ENCODE measurements at places on chromosomes 4 and X.

DNA sequence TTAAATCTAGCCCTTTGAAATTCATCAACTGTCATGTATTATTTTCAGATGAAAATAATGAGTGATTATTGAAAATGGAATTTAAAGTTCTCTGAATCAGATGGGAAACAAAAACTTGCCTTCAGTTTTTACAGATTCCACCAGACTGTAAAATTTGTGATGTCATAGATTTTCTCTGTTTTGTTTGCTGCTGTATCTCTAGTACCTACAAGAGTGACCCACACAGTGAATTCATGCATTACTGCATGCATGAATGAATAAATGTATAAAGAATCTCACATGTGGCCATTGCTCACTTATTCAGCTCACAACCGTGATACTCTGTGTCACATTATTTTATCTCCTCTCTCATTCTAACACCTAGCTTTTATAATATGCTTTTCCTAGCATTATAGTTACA lies 532.2 kb upstream of the AGA start:
- DNase-seq, result no peak

DNA sequence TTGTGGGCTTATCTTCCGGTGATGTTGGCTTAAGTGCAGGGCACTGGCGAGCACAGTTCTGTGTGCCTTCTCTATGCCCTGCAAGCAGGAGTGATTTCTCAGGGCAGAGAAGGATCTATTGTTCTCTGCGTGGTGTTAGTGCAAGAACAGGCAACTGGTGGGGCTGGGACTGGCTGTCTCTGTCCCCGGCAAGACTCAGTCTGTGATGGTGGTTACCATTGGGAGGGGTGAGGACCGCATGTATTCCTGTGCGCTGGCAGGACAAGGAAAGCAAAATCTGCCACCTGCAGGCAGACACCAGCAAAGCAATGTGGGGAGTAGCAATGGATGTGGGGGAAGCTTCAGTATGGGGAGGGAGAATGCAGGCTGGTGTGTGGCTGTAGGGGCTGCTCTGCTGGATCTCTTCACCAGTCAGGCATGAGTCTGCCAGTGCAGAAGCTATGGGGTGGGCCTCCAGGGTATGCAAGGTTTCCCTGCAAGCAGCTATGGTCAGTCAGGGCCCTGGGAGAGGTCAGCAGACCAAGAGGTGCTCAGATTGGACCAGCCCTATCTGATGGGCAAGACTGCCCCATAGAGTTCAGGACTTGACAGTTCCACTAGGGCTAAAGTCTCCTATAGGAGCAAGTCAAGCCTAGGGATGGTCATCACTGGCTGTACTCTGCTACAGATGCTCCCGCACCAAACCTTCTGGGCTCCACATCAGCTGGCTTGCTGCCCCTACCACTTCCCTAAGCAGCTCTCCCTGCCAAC lies 16.8 kb downstream of the PF4 start:
- no peak for DNase-seq

- DNase-seq, result peak; percentile 8
Measured at GRCh38 chrX:135740681-135741149, 27.3 kb downstream of the CT45A1 start.

DNA sequence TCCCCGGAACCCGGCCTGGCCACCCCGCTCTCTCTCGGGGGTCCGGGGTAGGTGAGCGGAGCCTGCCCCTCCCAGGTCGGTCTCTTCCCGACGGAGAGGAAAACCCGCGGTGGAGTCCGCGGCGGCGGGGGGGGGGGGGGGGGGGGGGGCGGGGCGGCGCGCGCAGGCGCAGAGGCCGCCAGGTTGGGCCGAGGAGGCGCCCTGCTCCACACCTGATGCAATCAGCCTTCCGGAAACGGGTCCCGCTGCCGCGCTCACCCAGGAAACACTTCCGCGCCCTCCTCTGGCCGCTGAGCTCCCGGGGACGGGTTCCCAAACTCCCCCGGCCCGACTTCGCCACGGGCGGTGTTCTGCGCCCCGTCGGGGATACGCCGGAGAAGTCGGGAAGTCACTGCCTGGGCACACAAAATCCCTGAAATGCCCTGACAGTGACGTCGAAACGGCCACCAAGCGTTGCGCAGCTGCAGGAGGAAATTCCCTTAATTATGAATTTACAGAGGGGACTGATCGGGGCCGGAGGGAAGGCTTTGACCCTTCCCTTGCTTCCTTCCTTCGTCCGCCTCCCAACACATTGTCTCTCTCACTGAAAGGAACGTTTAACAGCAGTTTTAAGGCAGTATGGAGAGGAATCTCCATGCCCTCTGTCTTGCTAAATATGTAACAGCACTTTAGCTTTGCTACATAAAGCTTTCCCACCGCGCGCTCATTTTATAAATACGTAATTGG lies 2.1 kb upstream of the APBB2 start:
- peak; percentile 13 for DNase-seq

DNA sequence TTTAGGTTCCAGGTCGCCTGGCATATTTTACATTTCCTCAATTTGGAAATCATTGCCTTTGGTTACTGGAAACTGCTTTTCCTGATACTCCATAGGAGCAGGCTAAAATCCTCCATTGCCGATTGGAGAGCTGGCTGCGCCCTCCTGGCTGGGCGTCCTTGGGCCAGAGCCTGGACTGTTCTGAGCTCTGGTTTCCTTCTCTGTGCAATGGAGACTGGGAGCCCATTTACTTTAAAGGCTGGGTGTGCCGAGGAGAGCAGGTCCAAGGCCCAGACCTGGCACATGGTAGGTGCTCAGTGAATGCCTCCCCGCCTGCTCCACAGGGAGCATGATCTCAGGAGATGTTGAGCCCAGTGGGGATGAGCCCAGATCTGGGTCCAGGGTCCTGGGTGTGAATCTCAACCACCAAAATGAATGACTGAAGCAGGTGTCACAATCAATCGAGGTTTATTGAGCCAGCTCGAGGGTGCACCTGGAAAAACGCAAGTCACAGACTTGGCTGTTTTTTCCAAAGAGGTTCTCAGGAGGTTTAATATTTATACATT lies 50.0 kb downstream of the EVC start:
- DNase-seq, result no peak

- DNase-seq, result no peak
Measured at GRCh38 chrX:95076449-95076848, 1402.4 kb downstream of the FAM133A start.

GRCh38 chr4:80072228-80072743 lies 743 bp downstream of the ANTXR2 start:
- DNase-seq, result peak; percentile 67

DNA sequence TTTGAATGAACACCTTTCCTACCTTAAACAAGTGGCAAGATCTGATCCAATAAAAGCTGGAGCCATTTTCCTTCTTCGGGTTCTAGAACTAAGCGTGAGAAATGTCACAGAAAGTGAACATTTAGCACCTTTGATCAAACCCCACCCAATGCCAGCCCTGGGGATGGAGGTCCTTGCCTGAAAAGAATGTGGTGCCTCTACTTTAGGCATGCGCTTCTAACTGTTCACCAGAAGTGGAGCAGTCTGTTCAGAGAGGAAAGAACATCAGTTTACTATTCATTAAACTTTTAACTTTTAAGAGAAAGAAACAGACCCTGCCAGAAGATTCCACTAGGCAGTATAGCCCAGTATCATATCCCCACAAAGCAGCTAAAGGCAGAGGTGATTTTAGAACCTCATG lies 75.9 kb downstream of the INTS12 start:
- no peak for DNase-seq

- DNase-seq, result no peak
Measured at GRCh38 chrX:124335598-124335997, 3.1 kb downstream of the TEX13D start.

GRCh38 chr4:119632216-119632615 lies 3.6 kb upstream of the PDE5A start:
- no peak for DNase-seq

- DNase-seq, result peak; percentile 52
Measured at GRCh38 chr4:1512738-1513660, 106.8 kb upstream of the NKX1-1 start.

DNA sequence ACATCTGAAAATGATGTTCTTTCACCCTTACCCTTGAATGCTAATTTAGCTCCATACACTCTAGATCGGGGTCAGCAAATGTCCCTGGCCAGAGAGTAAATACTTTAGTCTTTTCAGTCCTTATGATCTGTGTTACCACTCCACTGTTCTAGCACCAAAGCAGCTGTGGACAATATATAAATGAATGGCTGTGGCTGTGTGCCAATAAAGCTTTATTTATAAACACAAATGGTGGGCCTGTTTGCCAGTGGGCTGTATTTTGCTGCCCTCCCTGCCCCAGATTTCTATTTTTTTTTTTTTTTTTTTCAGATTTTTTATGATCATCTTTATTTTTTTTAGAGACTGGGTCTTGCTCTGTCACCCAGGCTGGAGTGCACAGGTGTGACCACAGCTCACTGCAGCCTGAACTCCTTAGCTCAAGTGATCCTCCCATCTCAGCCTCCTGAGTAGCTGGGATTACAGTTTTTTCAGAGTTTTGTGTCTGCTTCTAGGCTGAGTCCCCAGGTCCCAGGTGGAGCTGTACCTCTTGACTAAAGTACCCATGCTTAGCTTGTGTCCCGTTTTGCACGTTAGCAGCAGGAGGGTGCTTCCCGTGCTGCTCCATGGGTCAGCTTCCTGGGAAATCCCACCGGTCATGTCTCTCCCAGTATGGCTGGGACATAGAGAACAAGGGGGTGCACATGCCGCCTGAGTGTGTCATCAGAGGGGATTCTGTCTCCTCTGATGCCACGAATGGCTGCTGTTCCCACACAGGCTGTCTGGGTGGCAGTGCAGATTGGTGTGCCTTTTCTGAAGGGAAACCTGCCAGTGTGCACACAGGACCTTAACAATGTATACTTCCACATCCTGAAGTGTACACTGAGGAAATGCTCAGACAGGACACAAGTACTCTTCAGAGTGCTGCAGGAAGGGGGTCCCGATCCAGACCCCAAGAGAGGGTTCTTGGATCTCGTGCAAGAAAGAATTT lies 16.0 kb upstream of the GRPEL1 start:
- DNase-seq, result no peak

GRCh38 chrX:37357436-37357835 lies 8.3 kb downstream of the PRRG1 start:
- DNase-seq, result no peak

GRCh38 chr4:151694961-151695720 lies 65.7 kb downstream of the GATB start:
- no peak for DNase-seq

DNA sequence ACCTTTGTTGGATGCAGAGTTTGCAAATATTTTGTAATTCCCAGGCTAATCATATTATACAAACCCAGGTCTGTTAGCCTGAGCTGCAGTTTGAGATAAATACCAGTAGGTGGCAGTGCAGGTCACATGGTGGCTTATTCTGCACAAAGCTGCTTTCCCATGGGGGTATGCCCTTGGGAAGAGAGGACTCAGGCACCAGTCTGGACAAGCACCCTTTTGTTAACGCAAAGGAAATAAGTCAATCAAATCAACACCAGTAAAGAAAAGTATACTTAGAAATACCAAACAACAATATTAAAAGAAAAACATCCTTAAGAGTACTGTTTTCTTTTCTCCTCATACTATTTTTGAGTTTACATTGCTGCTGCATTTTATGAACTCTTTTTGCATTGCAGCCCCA lies 389.0 kb upstream of the ZFP42 start:
- peak; percentile 3 for DNase-seq

GRCh38 chr4:138275216-138275615 lies 33.1 kb upstream of the SLC7A11 start:
- DNase-seq, result no peak

GRCh38 chr4:5124876-5125275 lies 73.6 kb downstream of the STK32B start:
- no peak for DNase-seq

DNA sequence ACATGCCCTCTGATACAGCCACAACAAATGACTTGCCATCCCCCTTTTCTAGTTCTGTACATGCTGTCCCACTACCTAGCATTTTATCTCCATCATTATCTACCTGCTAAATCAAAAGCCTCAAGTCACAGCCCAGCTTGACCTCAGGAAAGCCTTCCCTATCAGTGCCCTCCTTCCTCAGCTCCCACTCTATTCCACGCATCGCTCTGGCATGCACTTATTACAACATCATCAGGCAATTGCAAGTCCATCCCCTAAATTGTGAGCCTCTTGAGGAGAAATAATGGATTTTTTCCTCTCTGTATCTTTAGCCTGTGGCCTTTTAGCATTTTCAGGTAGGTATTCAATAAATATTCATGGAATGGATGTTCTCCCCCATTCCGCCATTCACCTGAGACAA lies 5.7 kb downstream of the ARL13A start:
- DNase-seq, result no peak

DNA sequence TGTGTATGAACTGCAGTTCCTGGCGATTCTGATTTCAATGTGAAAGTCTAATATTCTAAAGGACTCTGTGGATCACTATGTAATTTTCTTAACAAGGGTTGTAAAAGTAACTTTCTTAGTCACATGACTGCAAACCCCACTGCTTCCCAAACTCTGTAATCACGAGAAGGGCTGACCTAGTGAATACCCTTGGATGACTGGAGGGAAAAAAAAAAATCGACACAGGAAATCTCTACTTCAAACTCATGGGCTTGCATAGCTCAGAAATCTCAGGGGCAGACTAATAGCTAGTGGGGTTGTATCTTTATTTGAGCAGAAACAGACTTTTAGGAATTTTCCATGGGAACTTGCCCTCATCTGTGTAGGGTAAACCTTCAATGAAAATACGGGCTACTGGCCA lies 4.8 kb upstream of the MXRA5 start:
- no peak for DNase-seq

DNA sequence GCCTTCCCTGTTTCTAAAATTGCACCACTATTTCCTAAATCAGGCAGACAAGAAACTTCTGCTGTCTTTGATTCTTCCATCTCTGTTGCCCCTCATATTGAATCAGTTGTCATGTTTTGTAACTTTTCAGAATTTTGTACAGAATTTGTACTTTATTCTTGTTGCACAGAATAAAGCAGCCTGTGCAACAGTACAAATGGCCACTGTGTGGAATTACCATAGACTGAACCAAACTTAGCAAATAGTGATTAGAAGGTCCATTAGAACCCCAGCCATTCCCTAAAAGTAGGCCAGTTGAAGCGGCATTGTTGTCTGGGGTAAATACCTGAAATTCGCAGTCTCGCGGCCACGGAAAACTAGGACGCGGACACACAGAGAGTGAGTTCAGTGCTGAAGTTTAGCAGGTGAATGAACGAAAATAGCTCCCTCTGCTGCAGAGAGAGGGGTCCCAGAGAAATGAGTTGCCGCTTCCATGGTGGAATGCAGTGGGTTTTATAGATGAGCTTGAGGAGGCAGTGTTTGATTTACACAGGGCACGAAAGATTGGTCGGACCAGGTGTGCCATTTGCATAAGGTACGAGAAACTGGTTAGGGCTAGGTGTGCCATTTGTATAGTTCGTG lies 71.8 kb downstream of the C4orf33 start:
- DNase-seq, result no peak

- DNase-seq, result peak; percentile 37
Measured at GRCh38 chr4:137531986-137532868, at the start of gene PCDH18. Gene PCDH18, minus strand, starts transcription at chr4:137532494. Its CDS starts 406 bp downstream, at chr4:137532088.

DNA sequence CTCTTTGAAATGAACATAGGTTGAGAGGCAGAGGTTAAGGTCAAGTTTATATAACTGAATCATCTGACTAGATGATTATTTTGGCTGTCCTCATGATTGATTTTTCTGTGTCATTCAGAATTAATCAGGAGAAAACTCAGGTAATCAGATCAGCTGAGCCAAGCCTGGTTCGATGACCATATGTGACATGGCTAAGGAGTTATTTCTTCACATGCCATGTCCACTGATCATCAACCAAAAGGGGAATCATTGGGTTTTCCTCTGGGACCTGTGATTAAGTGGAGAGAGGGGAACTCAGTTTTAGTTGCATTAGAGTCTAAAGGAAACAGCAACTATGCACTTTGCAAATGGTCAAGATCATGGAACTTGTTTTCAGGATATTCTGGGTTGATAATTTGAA lies 20.3 kb upstream of the PACRGL start:
- DNase-seq, result no peak

All from CD4-positive, alpha-beta T cell treated with Interleukin-12 subunit alpha and Interleukin-12 subunit beta, for 1 hour (primary cell).